GM04503 (cell line): ENCODE measurements at places on chromosomes 12 and 14.

- no peak for DNase-seq
Measured at GRCh38 chr12:131105736-131106348, 152.1 kb downstream of the ADGRD1 start.

DNA sequence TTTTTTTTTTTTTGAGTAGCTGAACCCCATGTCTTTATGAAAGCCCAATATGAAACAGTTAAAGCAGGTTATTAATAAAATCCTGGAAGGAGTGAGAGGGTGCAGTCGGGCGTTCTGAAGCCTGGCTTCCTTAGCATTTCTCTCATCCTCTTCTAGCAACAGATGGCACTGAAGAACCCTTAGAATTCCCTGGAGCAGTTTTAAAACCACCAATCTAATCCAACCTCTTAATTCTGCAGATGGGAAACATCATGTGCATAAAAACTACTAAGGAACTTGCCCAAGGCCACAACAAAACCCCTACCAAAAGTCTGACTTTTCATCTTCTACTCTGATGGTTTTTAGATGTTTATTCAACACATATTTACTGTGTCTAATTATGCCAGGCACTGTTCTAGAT, 25.2 kb downstream of the PRDM4 start:
- no peak for DNase-seq

DNA sequence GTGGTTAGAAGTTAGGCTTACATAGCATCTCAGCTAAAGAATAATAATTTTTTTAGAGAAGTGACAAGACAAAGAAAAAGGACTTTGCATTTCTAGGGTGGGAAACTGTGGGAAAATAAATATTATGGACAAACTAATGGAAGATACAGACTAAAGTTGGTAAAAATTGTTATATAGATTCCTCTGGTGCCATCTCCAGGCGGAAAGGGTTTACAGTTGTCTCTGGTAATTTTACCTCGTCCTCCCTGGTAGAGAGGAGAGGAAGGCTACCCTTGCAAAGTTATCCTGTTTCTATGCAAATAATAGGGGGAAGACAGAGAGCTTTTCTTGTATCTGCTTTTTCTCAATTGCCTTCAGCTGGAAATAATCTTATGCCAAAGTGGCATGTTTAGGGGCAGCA, 5.2 kb downstream of the OR11G2 start:
- no peak for DNase-seq

- no peak for DNase-seq
Measured at GRCh38 chr14:52789118-52789517, 2.3 kb downstream of the GNPNAT1 start.

DNA sequence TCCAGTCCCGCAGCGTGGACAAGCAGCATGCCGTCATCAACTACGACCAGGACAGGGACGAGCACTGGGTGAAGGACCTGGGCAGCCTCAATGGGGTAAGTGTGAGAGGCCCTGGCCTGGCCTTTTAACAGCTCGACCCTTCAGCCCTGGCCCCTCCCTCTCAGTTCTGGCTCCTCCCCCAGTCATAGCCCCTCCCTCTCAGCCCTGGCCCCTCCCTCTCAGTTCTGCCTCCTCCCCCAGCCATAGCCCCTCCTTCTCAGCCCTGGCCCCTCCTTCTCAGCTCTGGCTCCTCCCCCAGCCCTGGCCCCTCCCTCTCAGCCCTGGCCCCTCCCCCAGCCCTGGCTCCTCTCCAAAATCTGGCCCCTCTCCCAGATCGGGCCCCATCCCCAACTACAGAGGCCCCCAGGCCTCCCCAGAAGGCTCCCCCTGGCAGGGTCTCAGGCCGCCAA, 11.2 kb downstream of the CEP170B start:
- DNase-seq, result no peak

GRCh38 chr12:99039367-99040120, 394.5 kb downstream of the APAF1 start:
- no peak for DNase-seq

DNA sequence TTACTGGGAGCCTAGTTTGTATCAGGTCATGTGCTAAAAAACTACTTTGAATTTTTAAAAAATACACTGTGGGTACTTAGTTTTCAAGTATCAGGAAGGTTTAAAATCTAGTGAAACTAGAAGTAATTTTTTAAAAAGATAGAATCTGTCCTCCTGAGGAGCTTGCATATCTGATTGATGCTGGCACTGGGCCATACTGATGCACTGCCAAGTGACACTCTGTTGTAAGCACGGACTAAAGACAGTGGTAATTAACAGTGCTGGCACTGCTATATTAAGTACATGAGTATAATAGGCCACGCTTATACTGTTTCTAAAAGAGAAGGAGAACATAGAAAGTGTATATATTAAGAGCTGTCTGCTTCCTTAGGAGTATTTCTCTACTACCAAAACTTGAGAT, 10.0 kb upstream of the TBC1D30 start:
- DNase-seq, result no peak

DNA sequence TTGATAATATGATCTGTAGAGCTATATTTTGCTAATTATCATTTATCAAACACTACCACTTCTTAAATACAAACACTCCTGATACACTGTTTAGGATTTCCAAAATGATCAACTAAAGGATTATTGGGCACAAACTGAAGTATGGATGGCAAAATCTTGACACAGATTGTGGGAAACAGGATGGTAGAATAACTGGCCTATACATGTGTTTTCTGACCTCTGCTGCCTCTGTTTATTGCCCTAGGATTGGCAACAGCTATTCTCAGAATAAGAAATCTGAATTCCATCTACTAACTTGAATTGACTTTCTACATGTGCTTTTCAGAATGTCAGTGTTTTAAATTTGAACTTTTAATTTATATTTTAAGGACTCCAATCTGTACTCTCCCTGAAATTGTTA, 209.1 kb downstream of the MED13L start:
- DNase-seq, result no peak

DNA sequence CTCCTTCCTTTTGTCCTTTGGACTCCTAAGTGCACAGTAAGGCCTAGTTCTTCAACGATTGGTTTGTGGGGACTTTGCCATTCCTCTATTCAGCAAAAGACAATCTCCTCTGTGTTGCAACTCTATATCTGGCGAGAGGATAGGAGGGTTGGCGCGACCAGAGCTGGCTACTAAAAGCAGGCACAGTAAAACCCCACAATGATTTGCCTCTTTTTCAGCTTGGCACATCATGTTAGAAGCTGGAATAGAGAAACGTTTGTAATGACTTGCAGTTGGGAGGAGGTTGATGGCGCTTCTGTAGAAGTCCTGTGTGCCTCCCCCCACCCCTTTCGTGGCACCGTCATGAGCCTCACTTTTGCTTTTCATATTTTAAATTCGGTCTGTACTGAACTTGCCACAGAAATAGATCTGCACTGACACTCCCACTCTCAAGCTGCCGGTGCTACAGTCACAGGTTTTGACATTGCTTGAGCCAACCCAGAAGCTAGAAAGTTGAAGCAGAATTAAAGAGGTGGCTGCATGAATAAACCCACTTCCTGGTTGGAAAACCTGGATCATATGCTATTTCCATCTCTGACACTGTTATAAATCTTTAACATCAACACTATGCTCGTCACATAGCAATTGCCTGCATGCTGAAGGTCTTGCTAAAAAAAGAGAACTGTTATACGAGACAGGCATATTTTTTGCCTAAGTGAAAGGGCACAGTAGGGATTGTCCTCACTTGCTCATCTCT, 315.3 kb upstream of the PRICKLE1 start:
- no peak for DNase-seq
